Right atrium auricular region (tissue), 2 donors: ENCODE measurements at places on chromosomes 7 and 10. TPM values are rescaled to one million over a fixed set of nuclear protein-coding genes. Genes with fewer than 3 reads are reported as not detected.
A peak's percentile ranks its signal among the peaks of the same experiment; 100 is the strongest.

LRRD1 gene
- not detected for total RNA-seq

- no peaks in the 10 kb centered on the region for H3K4me1 ChIP-seq
- H3K36me3 ChIP-seq: peaks cover 4% of the 10 kb centered on the region
- peak overlapping the region; percentile 19 for H3K27ac ChIP-seq
- no peak for DNase-seq
Observed at GRCh38 chr10:126931544-126931943, 26.3 kb downstream of the DOCK1 start.

GRCh38 chr7:44084701-44085100 lies 2.4 kb upstream of the POLM start:
- no peak overlapping the region for H3K4me3 ChIP-seq
- no peaks in the 10 kb centered on the region for H3K27me3 ChIP-seq
- DNase-seq: no peak
- peaks cover 39% of the 10 kb centered on the region for H3K4me1 ChIP-seq
- peaks cover 9% of the 10 kb centered on the region for H3K36me3 ChIP-seq
- no peak overlapping the region for H3K27ac ChIP-seq

TMEM229A gene
- total RNA-seq: 1.1 TPM

DNA sequence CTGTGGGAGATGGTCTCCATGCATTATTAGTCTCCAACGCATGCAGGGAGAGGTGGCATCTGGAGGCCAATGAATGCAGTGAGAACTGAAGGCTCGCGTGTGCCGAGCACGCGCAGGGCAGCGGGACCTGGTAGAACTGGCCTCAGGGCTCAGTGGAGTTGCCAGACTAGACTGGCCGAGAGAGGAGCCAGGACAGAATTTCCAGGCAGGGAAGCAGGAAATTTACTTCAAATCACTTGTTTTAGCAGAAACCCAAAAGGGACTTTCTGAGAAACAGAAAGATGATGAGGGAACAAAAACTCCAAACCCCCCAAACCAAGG lies 311.0 kb upstream of the IMMP2L start:
- H3K4me1 ChIP-seq: peaks cover 19% of the 10 kb centered on the region
- no peak overlapping the region for H3K4me3 ChIP-seq
- DNase-seq: no peak
- peak overlapping the region; percentile 21 for H3K27ac ChIP-seq
- H3K27me3 ChIP-seq: no peaks in the 10 kb centered on the region

GRCh38 chr10:80462299-80462980 lies 8.3 kb downstream of the TSPAN14 start:
- H3K36me3 ChIP-seq: no peaks in the 10 kb centered on the region
- H3K4me3 ChIP-seq: no peak overlapping the region
- no peaks in the 10 kb centered on the region for H3K27me3 ChIP-seq
- peak overlapping the region; percentile 77 for H3K27ac ChIP-seq
- H3K4me1 ChIP-seq: no peaks in the 10 kb centered on the region
- no peak for DNase-seq

GRCh38 chr7:77674878-77675277 lies 21.4 kb upstream of the RSBN1L start:
- no peaks in the 10 kb centered on the region for H3K27me3 ChIP-seq
- DNase-seq: no peak
- no peak overlapping the region for H3K4me3 ChIP-seq
- H3K36me3 ChIP-seq: no peaks in the 10 kb centered on the region
- H3K4me1 ChIP-seq: no peaks in the 10 kb centered on the region
- no peak overlapping the region for H3K27ac ChIP-seq

DNA sequence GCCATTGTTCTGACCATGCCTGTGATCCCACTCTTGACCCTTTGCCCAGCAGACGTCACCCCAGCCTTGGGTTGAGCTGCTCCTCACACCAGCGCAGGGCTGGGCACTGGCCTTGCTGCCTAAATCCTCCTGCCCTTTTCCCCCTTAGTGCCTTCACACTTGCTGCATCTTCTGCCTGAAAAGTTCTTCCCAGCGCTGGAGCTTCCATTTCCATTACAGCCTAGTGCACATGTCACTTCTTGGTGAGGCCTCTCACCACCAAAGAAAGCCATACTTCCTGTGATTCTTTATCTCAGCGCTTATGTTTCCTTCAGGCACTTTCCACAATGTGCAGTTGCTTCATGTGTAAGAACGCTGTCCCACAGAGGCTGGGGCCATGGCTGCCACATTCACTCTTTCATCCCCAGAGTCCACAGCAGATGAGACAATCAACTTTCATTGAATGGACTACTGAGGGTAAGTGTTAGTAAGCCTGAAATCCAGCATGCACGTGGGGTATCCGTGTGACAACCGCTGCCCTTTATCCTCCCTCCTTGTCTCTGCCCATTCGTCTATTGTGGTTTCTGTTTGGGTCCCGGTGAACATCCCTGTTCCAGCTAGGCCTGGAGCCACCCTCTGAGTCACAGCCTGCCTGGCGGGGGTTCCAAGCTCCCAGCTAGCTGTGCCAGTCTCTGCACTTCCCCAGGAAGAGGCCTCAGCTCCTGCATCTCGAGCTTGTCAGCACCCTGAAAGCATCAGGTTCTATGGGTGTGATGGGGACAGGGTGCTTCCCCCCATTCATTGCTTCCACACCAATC lies 37.3 kb downstream of the ADRA2A start:
- H3K4me1 ChIP-seq: no peaks in the 10 kb centered on the region
- no peaks in the 10 kb centered on the region for H3K36me3 ChIP-seq
- no peak overlapping the region for H3K27ac ChIP-seq
- H3K27me3 ChIP-seq: no peaks in the 10 kb centered on the region
- no peak for DNase-seq
